ENCODE measurements at places on chromosomes 6 and 20.

GRCh38 chr6:1312473-1313367, 822 bp downstream of the FOXQ1 start:
- DNase-seq: no peak

GRCh38 chr6:89895276-89895874, 1.1 kb downstream of the GJA10 start:
- DNase-seq: peak; percentile 0

GRCh38 chr6:118320652-118321051, 227.4 kb upstream of the PLN start:
- no peak for DNase-seq

DNA sequence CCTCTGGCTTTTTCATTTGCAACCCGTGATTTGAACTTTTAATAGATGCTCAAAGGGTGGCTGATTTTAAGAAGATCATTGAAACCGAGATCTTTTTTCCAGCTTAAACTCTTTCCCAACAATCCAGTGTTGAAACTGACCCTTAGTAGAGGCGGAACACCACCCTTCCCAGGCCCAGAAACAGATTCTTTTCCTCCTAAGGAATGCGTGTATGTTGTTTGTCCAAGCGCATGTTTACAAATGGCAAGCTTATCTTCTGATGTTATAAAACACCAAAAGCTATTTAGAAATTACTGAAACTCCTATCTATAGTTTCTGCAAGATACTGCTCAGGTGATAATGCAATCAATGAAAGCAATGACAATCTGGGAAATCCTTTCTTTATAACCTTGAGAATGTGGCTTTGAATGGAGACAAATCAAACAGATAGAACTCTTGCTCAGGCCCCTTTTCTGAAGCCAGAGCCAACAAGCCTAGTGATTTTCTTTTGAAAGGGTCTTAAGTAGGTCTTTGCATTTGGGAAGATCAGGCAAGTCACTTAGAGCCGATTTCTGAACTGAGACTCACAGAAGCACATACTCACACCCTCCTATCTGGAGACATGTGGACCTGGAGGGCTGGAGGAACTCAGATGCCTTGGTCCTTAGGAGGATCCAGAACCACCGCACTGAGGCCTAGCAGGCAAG, 9.1 kb downstream of the BANF2 start:
- DNase-seq: no peak

DNA sequence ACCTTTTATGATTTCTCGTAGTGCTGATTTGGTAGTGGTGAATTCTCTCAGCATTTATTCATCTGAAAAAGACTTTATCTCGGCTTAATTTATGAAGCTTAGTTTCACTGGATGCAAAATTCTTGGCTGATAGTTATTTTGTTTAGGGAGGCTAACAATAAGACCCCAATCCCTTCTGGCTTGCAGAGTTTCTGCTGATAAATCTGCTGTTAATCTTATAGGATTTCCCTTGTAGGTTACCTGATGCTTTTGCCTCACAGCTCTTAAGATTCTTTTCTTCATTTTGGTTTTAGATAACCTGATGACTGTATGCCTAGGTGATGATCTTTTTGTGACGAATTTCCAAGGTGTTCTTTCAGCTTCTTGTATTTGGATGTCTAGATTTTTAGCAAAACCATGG, 388.7 kb downstream of the UTRN start:
- no peak for DNase-seq

DNA sequence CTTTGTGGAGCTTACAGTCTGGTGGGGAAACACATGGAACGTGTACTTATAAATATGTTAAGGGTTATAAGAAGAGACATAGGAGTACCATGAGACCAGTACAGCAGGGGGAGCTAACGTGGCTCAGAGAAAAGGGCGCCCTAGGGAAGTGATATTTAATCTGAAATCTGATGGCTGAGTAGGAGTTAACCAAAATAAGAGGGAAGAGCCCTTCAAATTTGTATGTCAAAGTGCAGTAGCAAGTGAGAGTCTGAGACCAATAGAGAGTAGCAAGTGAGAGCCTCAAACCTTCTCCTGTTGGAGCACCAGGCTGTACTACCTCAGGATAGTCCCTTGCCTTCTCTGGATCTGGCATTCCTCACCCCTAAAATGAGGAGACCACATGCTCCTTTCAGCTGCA, 6.1 kb upstream of the PKIG start:
- no peak for DNase-seq

- DNase-seq: no peak
These were observed 38.5 kb downstream of the FBXL4 start for GRCh38 chr6:98909236-98909635.

Measured in C1 segment of cervical spinal cord (tissue), 14 donors.